ENCODE measurements at places on chromosomes 13 and 19.
A peak's percentile ranks its signal among the peaks of the same experiment; 100 is the strongest.

DNA sequence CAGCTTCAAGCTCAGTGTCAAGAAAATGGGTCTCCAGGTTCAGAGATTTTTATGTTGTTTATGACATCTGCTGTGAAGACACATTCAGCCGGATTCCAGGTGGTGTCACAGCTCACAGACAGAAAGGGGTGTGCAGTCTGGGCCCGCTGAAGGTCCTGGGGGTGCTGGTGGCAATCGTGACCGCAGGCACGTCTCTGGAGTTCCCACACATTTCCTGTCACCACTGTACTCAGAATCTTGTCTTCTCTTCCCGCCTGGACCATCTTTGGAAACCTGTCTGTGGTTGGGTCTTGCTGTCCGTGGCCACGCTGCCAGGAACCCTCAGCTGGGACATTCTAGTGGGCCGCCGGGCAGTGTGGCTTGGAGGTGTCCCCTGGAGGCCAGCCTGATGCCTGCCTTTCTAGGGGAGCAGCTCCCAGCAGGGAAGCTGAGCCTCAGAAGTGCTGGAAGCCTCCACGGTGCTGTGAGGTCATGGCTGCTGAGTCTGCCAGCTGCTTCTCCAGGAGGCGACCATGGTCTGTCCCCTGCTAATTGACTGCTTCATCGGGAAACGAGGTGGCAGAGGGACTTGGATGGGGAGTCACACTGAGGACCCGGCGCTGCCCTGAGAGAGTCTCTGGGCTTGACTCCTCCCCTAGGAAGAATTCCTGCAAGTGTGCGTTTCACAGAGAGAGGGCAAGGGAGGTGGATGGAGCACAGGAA, 3.7 kb downstream of the TEX29 start:
- DNase-seq = no peak

- no peak for DNase-seq
These were observed 117.2 kb downstream of the FREM2 start for GRCh38 chr13:38804061-38804460.

- DNase-seq = peak; percentile 75
These were observed 5.3 kb upstream of the HCN2 start for GRCh38 chr19:584240-585001.

DNA sequence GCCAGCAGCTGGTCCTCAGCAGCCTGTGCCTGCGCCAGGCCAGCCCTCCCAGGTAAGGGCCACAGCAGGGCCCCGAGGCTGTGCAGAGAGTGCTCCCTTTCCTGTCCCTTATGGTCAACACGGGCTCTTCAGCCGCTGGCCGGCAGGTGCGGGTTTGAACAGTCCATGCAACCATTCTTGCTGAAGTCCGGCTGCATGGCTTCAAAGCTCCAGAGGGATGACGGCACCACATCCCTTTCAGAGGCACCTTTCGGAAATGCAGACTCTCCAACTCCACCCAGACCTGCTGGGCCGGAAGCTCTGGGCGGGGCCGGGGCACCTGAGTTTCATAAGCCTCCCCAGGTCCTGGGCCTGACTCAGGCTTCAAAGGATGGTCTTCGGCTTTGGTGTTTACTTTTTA, 81.3 kb downstream of the SPACA7 start:
- DNase-seq = no peak

DNA sequence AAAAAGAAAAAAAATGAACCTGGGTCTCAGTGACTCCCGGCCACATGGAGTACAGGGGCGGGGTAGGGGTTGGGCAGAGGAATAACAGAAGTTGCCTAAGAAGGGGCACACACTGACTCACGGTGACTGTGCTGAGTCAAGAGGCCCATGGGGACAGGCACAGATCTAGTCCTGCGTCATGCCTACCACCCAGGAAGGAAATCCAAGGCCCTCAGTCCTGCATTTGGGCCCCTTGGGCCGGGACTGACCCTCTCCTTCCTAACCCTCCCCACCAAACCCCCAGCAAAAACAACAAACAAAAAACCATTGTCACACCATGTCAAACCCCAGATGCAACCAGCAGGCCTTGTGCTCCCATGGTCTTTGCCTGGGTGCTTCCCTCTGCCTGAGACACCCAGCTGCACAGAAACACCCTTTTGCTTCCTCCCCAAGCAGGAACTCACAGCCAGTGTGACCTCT, 9.6 kb upstream of the NOTCH3 start:
- no peak for DNase-seq

All from activated naive CD4-positive, alpha-beta T cell treated with anti-CD3 and anti-CD28 coated beads, Interleukin-2, amount 10 ng/mL, durations not matched to agents 7 days and 5 days (primary cell).